ENCODE measurements at places on chromosomes 3 and 15. TPM values are rescaled to one million over a fixed set of nuclear protein-coding genes. Genes with fewer than 3 reads are reported as not detected.

- DNase-seq, result no peak
Observed at GRCh38 chr3:54168451-54168850, 46.1 kb downstream of the CACNA2D3 start.

DNA sequence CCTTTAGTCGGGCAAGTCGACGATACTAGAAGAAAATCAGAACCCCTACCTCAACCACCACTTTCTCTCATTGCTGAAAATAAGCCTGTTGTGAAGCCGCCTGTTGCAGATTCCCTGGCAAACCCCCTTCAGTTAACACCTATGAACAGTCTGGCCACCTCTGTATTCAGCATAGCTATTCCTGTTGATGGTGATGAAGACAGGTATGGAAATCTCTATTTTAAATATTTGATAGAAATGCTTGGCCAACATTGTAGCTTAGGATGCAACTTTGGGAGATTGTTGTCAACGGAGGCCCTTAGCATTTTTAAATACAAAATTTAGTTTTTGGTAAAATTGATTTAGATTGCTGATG is 3.0 kb downstream of the TSC22D2 start:
- DNase-seq, result no peak

GRCh38 chr3:171353423-171353822 is 106.8 kb downstream of the TNIK start:
- DNase-seq, result no peak

DNA sequence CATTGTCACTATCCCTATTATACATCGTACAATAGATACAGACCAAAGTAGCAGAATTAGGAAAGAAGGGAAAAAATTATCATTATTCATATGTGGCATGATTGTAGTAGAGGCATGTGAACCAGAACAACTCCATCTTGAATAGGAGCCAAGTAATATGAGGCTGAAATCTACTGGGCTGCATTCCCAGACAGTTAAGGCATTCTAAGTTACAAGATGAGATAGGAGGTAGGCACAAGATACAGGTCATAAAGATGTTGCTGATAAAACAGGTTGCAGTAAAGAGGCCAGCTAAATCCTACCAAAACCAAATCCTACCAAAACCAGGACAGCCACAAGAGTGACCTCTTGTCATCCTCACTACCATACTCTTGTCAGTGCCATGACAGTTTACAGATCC is 1035.4 kb upstream of the SEMA6D start:
- DNase-seq, result no peak

DNA sequence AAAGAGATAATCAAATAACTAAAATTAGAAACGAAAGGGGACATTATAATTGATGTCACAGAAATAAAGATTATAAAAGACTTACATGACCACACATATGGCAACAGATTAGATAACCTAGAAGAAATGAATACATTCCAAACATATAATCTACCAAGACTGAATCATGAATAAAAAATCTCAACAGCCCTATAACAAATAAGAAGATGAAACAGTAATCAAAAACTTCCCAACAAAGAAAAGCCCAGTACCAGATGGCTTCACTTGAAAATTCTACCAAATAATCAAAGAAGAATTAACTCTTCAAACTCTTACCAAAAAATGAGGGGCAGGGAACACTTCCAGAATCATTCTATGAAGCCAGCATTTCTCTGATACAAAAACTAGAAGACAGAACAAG is 11.8 kb downstream of the TOP2B start:
- no peak for DNase-seq

GRCh38 chr3:28347374-28348264 is 902 bp upstream of the ZCWPW2 start:
- no peak for DNase-seq

DNA sequence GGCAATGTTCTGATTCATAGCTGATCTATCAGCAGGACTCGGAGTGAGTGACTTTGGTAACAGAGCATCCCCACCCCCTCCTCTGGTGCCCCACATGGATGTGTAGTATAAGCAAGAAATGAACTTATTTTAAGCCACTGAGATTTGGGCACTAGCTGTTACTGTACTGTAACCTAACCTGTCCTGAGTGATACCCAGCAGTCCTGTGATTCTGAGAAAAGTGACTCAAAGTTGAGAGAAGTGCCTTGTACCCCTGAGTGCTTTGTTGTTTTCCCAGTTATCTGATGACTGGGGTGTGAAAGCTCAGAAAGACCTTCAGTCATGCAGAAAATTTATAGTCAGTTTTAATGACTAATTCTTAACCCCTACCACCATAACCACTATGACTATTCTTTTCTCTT is 439.9 kb upstream of the RBMS3 start:
- DNase-seq, result no peak

DNA sequence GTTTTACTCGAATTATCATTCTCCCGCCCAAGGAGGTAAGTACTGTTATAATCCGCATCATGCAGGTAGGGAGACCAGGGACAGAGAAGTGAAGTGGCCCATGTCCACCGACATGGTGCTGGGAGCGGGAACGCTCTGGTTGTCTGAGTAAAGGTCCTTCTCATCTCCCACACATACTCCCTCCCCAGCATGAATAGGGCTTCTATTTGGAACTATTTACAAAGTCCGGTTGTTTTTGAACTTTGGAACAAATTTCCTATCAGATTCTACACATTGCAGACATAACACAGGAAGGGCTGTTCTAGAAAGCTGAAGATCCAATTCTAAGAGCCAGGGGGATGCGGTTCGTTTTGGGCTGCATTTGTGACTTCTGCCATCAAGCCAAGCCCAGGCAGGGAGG is 94.8 kb upstream of the TLE3 start:
- no peak for DNase-seq

GRCh38 chr15:85760049-85760448 is 34.7 kb downstream of the KLHL25 start:
- DNase-seq, result no peak

- peak; percentile 18 for DNase-seq
Observed at GRCh38 chr3:109731639-109732473, 394.5 kb upstream of the DPPA4 start.

GRCh38 chr15:61816856-61817255 is 243.4 kb downstream of the VPS13C start:
- DNase-seq, result no peak

- no peak for DNase-seq
Observed at GRCh38 chr3:194081826-194082225, 54.1 kb upstream of the HES1 start.

DNA sequence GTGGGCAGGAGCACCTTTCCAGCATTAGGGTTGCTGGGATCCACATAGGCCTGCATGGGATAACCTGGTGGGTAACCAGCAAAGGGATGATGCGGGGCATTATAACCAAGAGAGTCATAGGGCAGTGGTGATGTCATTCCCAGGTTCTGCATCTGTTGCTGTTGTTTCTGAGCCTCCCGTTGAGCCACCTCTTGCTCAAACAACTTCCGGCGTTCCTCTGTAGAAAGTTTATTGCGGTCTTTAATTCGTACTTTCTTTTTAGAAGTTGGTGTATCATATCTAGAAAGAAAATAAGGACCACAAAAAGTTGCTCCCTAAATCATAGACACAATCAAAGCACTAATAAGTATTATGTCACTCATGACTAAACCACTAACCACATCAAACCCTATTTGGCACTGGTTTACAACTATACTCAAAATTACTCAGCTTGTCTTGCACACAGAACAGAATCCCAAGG is 77.8 kb downstream of the NBEAL2 start:
- no peak for DNase-seq

DNA sequence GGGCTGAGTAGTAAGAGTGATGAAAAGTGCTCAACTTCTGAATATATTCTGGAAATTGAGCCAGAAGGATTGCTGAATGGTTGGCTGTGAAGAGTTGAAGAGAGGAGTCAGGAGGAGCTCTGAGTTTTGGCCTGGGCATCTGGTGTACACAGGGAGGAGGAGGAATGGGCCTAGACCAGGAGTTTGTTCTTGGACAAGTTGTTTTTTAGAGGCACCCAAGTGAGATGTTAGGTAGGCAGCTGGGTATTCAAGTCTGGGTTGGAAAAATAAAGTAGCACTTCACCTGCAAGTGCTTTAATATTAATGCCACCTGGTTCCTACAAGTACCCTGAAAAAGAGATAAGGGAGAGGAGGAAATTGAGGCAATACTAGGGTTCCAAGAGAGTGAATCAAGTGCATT is 14.7 kb downstream of the BSN start:
- no peak for DNase-seq

CX3CR1 gene
- 4.9 TPM for polyA plus RNA-seq

DPPA2 gene
- polyA plus RNA-seq, result 0.76 TPM

FEZF2 gene
- not detected for polyA plus RNA-seq

MOBP gene
- 0.04 TPM for polyA plus RNA-seq

RSRC1 gene
- polyA plus RNA-seq, result 38.2 TPM

PRSS50 gene
- polyA plus RNA-seq, result 1.4 TPM
